ENCODE measurements at places on chromosomes 3 and 15.
A peak's percentile ranks its signal among the peaks of the same experiment; 100 is the strongest.

GRCh38 chr3:186057594-186057993, 51.3 kb downstream of the ETV5 start:
- DNase-seq = no peak

GRCh38 chr15:70450142-70450443, 313.3 kb downstream of the UACA start:
- DNase-seq = no peak

- DNase-seq = no peak
Observed at GRCh38 chr3:54185740-54186139, 63.4 kb downstream of the CACNA2D3 start.

- no peak for DNase-seq
Observed at GRCh38 chr3:197791892-197792647, 1.0 kb downstream of the LRCH3 start.

GRCh38 chr3:183288117-183288516, 35.1 kb downstream of the B3GNT5 start:
- DNase-seq = no peak

GRCh38 chr3:158671821-158672214, 630 bp downstream of the LXN start:
- no peak for DNase-seq

DNA sequence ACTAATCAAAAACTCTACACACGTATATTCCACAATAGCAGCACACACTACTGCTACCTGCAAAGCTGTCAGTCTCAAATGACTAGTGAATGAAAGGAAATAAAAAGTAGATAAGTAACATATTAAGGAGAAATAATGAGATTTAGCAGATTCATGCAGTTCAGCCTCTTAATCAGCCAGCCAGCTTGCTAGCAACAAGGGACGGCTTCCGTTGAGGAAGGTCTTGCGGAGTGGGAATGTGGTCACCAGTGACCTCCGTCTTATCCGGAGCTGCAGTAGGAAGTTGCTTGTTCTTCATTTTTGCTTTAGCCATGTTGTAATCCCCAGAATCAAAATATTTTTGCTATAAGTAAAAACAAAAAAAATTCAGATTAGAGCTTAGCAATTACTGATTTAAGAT, 17.1 kb downstream of the ARPP19 start:
- DNase-seq = no peak

DNA sequence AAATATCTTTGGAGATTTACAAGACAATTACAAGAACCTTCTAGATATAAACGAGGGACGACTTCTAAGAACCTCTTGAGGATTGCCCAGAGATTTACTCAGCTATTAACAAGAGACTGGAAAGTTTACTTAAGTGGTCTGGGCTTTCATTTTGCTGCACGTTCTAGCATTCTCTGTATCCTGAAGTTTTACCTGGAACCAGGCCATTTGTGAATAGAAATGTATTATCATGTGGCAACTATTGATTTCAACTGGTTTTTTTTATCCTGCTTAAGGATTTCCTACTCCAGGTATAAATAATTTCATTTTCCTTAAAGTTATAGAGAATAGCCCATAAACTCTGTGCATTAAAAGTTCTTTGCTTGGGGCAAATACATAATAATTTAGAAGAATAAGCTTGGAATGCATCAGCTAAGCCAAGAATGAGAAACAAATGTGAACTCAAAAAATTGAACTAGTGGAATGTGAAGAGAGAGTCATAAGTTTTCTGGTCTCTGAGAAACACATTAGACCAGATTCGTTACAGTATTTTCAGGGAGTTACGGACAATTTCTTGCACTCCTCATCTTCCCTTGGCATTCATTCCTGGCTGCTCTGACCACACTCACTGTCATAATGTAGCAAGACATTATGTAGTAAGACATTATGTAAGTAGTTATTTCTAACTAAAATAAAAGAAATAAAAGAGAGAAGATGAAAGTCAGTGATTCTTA, 1.3 kb downstream of the AQP9 start:
- DNase-seq = no peak

- peak; percentile 77 for DNase-seq
Observed at GRCh38 chr3:123081718-123082369, 15.0 kb downstream of the PDIA5 start.

- DNase-seq = no peak
Observed at GRCh38 chr3:165462636-165463334, 266.6 kb upstream of the SLITRK3 start.

- no peak for DNase-seq
Observed at GRCh38 chr3:124552224-124552623, 178.0 kb upstream of the UMPS start.

GRCh38 chr3:71294919-71295318, 288.6 kb downstream of the FOXP1 start:
- no peak for DNase-seq

GRCh38 chr3:142958707-142959106, 4.8 kb downstream of the PAQR9 start:
- DNase-seq = no peak

GRCh38 chr3:37458162-37459120, 284.1 kb upstream of the LRRFIP2 start:
- DNase-seq = no peak

DNA sequence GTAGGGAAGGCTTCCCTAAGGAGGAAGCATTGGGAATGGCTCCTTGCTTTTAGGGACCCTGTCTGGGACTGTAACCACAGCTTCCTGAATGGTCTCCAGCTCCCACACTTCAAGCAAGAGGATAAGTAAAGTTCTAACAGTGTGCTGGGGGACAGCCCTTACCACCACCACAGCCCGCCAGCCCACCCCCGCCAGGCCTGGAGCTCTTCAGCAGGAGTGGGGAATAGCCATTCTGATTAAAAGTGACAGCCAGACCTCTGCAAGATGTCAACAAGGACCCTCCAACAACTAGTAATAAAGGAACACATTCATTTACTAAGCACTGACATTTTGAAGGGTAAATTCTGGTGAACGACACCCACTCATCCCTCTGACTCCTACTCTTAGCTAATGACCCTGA, 49.4 kb downstream of the CPN2 start:
- no peak for DNase-seq

DNA sequence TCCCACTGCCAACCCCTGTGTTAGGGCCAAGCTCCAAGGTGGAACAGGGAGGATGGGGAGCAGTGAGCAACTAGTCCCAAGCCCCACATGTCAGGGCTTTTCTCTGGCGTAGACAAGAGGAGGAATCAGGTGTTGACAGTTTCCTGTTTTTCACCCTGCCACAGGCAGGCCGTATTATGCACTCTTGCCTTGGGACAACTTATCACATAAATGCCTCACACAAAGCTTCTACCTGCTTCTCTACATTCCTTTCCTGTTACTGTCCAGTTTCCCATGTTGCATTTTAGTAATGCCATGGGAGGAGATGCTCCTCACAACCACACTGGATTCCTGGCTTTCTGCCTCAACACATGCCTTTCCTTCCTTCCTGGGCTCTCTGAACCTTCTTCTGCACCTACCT, 381.2 kb upstream of the ATP11B start:
- DNase-seq = no peak

GRCh38 chr3:29283231-29284119, 2.6 kb downstream of the RBMS3 start:
- DNase-seq = no peak

DNA sequence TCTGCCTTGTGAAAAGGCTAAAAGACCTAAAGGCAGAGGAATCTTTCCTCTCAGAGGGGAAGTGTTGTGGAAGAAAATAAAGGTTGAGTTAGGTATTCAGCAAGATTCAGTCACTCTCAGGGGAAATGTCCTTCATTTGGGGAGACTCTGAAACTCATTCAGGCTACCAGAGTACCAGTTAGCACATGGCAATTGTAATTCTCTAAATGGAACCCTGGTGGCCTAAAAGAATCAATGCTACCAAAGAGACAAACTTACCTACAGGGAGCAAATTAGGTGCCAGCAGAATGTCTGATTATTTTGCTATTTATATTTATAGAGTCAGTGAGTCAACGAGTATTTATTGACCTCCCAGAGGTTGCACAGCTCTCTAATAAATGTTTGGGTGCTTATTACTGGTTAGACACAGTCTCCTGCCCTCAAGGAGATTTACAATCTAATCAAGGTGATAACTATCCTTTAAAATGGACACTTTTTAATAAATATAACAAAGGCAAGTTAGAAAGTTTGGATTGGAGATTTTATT, 33.9 kb upstream of the CDIN1 start:
- DNase-seq = no peak

GRCh38 chr15:70358871-70359647, 261.3 kb upstream of the TLE3 start:
- DNase-seq = no peak

GRCh38 chr15:89163271-89164055, 57.9 kb downstream of the RLBP1 start:
- no peak for DNase-seq

DNA sequence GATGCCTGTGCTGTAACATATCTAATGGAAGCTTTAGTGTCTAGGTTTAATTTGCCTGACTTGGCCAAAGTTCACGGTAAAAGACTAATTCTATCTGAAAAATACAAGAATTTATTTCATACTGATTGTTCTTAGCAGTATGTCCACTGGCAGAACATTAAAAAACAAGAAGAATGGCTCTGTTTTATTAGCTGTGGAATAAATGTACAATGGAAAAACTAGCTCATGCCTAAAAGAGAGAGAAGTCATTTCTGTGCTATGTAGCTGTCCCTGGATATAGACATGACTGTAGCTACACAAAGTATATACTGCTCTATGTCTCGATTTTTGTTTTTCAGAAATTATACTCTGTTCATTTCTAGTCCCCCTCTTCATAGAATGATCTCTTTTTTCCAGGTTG, 13.9 kb upstream of the VGLL3 start:
- no peak for DNase-seq

DNA sequence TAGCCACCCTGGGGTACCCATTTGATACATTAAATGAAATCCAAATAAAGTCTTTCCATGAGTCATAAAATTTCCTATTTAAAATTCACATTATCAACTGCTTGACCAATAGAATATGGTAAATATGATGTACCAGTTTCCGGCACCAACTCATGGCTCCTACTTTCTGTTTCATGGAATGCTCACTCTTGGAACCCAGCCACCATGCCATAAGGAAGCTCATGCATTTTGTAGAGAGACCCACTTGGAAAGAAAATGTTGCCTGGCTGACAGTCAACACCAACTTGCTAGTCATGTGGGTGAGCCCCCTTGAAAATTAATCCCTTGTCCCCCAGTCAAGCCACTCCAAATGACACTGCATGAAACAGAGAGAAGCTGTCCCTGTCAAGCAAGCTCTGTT, 57.2 kb downstream of the WWTR1 start:
- no peak for DNase-seq

GRCh38 chr15:94023531-94023930, 207.8 kb upstream of the MCTP2 start:
- DNase-seq = no peak

DNA sequence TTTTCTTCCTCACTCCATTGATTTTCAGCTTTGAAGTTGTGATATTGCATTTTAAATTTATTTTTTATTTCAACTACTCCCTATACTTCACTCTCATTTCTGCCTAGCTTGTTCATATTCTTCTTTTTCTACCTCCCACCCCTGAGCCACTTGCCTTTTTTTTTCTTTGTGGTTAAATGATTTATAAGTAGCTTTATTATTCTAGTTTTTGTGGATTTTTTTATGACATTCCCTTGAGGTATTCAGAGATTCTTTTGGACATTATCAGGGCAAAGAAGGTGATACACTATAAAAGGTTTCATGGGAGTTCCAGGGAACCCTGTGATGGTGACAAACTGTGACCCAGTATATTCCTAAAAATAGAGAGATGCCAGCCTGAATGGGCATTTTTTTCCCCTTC, 3.3 kb downstream of the C15orf61 start:
- no peak for DNase-seq

DNA sequence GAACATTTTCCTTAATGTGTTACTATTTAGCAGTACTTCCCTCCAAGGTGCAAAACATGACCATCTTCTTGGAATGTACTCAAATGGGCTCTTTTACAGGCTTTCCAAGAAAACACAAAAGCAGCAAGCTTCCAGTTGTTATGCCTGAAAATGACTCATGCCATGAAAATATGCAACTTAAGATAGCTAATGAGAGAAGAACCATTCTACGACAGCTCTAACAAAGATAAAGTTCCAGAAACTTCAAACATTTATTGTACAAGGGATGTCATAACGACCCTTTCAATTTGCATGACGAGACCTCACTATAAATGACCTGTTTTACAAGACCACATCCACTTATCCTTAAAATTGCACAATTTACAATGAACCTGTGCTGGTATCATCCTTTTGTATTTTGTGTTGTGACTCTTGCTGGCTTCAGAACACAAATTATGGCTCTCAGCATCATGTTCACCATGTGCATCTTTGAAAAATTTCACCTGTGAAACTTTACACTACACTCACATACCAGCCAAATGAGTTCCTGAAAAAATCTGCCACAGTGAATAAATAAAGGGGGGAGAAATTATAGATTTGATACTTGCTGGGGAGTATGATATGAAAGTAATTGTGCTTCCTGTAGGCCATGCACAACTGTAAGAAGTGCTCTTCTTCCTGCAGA, 433.7 kb downstream of the MAGI1 start:
- no peak for DNase-seq

DNA sequence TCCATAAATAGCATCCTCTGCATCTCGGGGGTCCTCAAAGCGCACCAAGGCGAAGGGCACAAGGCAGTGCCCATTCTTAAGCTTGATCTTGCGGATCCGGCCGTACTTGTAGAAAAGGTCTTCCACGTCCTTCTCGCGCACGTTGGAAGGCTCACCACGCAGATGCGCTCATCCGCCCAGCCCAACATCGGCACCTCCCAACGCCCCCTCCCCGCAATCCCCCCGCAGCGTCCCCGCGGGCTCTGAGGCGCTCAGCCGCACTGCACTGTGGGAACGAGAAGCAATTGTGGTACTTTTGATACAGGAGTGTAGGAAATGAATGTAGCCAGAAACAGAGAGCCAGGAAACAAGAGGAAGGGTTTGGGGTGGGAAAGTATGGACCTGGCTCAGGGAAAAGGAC, 17.5 kb downstream of the AP3B2 start:
- DNase-seq = no peak

GRCh38 chr15:40290918-40291574, 8.2 kb upstream of the ANKRD63 start:
- DNase-seq = no peak

DNA sequence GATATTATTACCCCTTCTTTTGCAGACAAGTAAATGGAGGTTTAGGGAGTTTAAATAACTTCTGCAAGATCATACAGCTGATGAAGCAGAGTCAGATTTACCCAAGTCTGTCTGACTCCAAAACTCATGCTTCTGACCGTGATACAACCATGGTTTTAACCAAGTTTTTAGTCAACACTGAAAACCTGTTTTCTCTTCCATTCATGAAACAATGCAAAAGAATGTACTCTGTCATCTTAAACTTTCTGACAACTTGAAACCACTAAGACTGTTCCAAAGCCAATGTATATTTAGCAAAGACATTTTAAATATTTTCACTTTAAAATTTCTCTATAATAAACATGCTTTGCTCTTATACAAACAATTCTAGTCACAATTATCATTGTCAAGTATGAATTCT, 77.0 kb upstream of the RBMS3 start:
- no peak for DNase-seq

- no peak for DNase-seq
Observed at GRCh38 chr15:66617137-66618090, 51.6 kb upstream of the LCTL start.

Measured in D341Med (cell line).